ENCODE measurements at places on chromosomes 7 and 10. TPM values are rescaled to one million over a fixed set of nuclear protein-coding genes. Genes with fewer than 3 reads are reported as not detected.

GRCh38 chr10:46020344-46020657, 10.1 kb downstream of the NCOA4 start:
- no peak overlapping the region for H3K4me3 ChIP-seq
- peaks cover 55% of the 10 kb centered on the region for H3K4me1 ChIP-seq
- H3K27ac ChIP-seq: peak overlapping the region; percentile 93
- H3K27me3 ChIP-seq: no peaks in the 10 kb centered on the region
- DNase-seq: no peak
- H3K36me3 ChIP-seq: no peaks in the 10 kb centered on the region

The GIMAP5 gene
- 16.3 TPM for polyA plus RNA-seq

- DNase-seq: no peak
- no peaks in the 10 kb centered on the region for H3K4me1 ChIP-seq
- no peak overlapping the region for H3K27ac ChIP-seq
These were observed 557.0 kb upstream of the IGFBP3 start for GRCh38 chr7:46478046-46478445.

GRCh38 chr10:110456046-110456445, 41.7 kb upstream of the DUSP5 start:
- no peak for DNase-seq
- H3K36me3 ChIP-seq: no peaks in the 10 kb centered on the region
- H3K27me3 ChIP-seq: no peaks in the 10 kb centered on the region
- no peak overlapping the region for H3K4me3 ChIP-seq
- H3K4me1 ChIP-seq: peaks cover 12% of the 10 kb centered on the region

The SPAM1 gene
- not detected for polyA plus RNA-seq

- H3K36me3 ChIP-seq: no peaks in the 10 kb centered on the region
- no peak for DNase-seq
- H3K27me3 ChIP-seq: no peaks in the 10 kb centered on the region
- H3K27ac ChIP-seq: no peak overlapping the region
- H3K4me1 ChIP-seq: no peaks in the 10 kb centered on the region
These were observed 126.0 kb downstream of the AASS start for GRCh38 chr7:122018032-122018431.

The NUB1 gene
- polyA plus RNA-seq: 22.2 TPM
